ENCODE measurements at places on chromosomes 7 and 10.

DNA sequence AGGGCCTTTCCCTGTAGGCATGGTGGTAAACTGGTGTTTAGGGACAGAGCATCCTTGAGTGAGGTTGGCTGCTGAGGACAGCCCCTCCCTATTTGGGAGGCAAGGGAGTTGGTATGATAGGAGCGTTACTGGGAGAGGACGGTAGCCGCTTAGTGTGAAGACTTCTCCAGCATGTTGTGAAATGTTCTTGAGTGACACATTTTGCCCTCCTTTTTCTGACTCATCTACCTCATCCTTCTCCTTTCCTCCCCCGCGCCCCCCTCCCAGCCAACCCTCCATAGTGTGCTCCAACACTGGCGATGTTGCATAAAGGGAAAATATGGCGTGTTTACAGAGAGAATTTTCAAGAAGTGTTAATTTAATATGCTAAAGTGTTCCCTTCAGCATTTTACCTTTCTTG, 645.0 kb upstream of the GALNT17 start:
- DNase-seq, result no peak

DNA sequence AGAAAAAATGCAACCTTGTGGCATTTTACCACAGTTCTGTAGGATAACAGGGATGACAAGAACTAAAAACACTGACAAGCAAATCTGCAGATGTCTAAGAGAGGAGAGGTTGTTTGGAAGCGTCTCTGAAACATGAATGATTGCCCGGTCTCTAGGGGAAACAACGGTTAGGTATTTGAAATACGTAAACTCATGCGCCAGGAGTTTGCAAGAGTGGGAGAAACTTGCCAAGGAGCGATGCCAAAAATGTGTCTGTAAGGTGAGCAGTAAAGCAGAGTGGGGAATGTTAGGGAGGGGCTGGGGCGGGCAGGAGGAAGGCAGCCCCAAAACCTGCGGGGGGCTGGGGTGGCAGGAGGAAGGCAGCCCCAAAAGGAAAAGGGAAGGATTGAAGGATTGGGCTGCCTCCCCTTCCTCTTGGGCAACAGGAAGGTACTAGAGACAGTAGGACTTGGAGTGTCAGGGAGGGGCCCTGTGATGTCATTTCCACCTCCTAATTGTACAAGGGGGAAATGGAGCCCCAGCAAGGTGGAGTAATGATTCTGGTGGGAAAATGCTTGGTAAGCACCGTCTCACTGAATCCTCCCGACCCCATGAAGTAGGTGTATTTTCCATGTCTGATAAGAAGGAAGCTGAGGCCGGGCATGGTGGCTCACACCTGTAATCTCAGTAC, 33.2 kb upstream of the PLEKHA1 start:
- no peak for DNase-seq

DNA sequence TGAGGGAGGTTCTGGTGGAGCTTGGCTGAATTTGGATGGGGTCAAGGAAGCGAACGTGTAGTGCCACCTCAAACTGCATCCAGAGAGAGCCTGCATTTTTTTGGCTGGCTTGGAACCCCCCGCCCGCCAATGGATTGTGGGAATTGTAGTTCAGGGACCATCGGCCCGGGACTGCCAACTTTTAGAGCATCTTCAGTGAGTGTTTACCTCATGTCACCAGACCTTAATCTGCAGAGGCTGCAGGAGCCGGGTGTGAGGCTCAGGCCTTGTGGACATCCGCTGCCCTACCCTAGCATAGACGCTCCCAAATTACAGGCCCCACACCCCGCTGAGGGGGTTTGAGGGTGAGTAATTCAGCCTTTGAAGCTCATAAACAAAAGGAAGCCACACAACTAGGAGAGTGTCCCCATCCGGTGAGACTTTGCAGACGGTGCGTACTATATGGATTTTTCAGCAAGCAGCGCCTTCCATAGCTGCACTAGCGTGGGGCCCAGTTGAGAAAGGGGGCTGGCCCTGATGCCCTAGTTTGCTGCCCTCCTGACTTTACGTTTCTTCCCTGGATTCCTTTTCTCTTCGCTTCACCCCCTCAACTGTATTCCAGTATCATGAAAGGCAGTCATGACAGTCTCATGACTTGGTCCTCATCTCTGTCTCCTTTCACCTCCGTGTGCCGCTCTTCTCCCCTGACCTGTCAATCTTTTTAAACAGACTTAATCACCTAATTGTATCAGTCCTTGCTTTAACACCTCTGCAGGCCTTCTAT, 717 bp downstream of the CNPY4 start:
- peak; percentile 44 for DNase-seq

- DNase-seq, result no peak
Observed at GRCh38 chr7:94829987-94830386, 77.4 kb upstream of the PPP1R9A start.

GRCh38 chr7:116167177-116167576, 43.2 kb upstream of the TES start:
- DNase-seq, result no peak

DNA sequence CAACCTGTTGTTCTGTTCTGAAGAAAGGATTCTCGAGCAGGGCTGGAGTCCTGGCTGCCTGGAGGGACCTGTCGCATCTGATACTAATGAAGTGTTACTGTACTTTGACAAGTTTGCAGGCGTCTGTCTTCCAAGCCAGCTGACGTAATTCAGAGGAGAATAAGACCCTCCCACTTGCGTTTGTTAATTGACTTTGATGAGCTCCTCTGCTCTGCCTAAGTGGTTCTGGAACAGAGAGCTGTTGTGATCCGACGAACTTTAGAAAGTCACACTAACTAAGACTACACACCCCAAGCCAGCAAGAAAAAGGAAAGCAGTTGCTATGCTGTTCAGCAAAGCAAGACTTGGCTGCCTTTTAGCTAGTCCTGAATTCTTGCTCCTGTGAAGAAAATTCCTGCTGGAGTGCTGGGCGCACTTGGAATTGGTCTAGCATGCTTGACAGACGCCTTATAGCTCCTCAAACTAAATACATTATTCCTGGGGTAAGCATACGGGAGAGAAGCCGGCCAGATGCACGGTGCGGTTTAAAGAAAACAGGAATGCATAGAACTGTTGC, 200.3 kb downstream of the CACNB2 start:
- DNase-seq, result no peak

DNA sequence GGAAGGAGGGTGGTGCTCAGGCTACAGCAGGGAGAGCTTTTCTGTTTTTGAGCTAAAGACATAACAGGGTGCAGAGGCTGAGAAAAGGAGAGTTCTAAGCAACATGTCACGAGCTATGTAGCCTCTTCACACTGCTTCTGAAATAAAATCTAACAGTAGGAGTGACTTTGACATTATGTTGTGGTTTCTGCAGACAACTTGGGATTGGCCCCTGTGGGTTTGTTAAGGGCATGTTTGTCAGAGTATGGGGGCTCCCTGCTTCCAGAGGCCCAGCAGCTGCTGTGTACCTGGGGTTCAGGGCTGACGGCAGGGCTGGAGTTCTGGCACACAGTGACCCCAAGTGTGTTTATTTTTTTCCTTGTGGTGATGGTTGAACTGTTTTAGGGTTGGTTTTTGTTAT, 24.7 kb downstream of the MMRN2 start:
- DNase-seq, result no peak

DNA sequence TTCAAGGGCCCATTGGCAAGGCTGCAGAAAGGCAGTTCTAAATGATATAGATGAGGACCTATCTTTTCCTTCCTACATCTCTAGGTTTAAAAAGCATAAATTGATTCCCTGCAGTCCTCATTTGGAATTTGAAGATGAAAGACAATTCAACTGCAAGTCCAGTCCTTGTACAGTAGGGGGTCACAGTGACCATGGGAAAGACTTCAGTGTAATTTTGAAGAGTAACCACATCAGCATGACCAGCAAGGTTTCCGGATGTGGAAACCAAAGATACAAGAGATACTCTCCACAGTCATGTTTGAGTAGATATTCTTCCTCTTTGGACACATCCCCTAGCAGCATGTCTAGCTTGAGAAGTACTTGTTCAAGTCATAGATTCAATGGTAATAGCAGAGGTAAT, 539.3 kb upstream of the TEX47 start:
- DNase-seq, result no peak

GRCh38 chr7:68958571-68958970, 639.7 kb upstream of the AUTS2 start:
- no peak for DNase-seq

DNA sequence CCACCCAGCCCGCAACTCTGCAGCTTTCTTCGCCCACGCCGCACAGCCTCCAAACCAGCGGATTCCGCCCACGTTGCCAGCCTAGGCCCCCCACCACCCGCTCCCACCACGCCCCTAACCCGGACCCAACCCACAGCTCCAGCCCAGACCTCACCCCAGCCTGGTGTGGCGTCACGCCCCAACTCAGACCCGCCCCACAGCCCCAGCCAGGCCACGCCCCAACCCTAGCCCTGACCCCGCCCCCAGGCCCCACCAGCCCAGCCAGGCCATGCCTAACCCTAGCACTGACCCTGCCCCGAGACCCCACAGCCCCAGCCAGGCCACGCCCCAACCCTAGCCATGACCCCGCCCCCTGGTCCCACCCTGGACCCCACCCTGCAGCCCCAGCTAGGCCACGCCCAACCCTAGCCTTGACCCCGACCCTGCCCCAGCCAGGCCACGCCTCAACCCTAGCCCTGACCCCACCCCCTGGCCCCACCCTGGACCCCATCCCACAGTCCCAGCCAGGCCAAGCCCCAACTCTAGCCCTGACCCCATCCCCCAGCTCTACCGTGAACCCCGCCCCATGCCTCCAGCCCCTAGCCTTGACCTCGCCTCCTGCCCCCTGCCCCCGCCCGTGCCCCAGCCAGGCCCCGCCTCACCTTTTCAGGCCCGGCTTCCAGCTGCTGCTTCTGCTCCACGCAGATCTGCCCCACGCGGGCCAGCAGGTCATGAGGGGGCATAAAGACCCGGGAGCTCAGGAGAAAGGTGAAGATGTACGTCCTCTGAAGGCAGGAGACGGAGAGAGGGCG, 64.0 kb downstream of the RASGEF1A start:
- no peak for DNase-seq

GRCh38 chr10:104337521-104337984, 712 bp downstream of the ITPRIP start:
- DNase-seq, result no peak

Measured in stimulated activated CD8-positive, alpha-beta memory T cell treated with anti-CD3 and anti-CD28 coated beads, Interleukin-12 subunit alpha, Interleukin-12 subunit beta, amount 100 ng/mL, for 1 hour (primary cell).